ENCODE measurements at places on chromosomes 5 and 9.
A peak's percentile ranks its signal among the peaks of the same experiment; 100 is the strongest.

- no peak for DNase-seq
Measured at GRCh38 chr5:68147659-68148058, 67.9 kb upstream of the PIK3R1 start.

GRCh38 chr9:101139082-101139481 lies 110.6 kb downstream of the PLPPR1 start:
- no peak for DNase-seq

DNA sequence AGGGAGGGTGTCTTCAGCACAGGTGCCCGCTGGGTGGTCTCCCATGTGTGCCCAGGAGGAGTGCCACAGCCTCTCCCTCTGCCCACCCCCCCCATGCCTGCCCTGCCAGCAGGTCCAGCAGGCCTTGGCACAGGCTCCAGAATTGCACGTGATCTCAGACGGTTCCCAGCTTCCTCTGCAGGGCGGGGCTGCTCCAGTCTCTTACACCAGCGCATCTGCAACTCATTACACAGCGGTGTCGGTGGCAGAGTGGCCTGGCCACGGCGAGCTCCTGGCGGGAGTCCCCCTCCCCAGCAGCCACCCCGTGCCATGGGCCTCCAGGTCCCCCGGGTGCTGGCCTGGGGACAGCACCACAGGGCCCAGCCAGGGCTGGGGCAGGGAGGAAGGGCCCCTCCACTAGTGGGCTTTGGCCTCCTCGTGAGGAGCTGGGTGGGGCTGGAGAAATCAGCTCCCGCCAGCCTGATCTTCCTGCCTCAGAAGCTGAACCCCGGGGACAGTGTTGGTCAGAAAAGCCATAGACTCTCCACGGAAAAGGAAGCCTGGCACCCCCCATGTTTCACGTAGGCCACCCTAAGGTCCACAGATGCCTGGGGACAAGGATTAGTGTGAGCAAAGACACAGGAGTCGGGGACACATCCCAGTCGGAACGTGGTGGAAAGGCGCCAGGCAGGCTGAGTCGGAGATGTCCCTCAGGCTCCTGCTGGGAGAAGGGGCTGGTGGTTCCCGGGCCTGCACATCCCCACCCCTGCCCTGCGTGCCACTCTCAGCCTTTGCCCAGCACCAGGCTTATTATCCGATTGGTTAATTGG lies 40.2 kb downstream of the RXRA start:
- peak; percentile 35 for DNase-seq

DNA sequence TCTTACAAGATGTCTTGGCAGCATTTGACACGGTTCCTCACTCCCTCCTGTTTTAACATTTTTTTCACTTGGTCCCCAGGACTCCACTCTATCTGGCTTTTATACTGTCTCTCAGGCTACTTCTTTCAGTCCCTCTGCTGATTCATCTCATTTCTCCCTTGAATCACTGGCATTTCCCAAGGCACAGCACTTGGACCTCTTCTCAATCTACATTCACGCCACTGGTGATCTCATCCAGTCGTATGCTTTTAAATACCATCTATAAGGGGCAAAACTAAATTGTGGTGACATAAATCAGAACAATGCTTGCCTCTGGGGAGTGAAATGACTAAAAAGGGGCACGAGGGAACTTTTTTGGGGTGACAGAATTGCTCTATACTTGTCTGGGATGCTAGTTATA lies 47.1 kb downstream of the MAPKAP1 start:
- DNase-seq, result no peak

- DNase-seq, result no peak
Measured at GRCh38 chr5:21181609-21182125, 1193.7 kb upstream of the CDH18 start.

- no peak for DNase-seq
Measured at GRCh38 chr5:1871441-1871840, 11.3 kb downstream of the IRX4 start.

DNA sequence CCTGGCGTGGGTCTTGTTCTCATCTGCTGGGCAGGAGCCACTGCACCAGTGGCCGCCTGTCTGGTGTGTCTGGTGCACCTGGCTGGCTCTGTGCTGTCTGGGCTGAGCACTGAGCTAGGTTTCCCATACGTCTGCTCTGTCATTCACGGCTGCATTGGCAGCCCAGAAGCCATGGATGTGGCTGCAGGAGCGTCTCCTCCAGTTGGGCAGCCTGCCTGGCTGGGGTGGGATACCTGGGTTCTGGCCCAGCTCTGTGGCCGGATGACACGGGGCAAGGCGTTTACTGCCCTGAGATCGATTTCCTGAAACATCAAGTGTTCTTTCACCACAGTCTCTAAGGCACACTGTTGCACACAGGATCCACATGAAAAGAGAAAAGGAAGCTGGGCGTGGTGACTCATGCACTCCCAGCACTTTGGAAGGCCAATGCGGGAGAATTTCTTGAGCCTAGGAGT lies 25.5 kb upstream of the SLC25A51 start:
- no peak for DNase-seq

- no peak for DNase-seq
Measured at GRCh38 chr5:112951124-112951702, 25.4 kb upstream of the DCP2 start.

DNA sequence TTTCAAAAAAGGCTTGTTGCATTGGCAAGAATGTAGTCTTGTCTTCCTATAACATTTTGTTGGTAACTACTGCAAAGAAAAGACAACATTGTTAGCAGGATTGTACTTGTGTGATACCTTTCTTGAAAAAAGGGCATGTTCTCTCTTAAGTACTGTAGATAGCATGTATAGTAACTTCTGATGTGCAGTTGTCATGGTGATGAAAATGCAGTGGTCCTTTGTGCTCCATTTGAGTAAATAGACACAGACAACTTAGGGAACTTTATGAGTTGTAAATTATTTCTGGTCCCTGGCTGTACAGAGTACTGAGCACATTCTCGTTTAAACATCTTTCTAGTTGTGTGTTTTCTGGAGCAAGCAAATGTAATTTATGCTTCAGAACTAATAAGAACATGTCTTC lies 103.3 kb downstream of the CD180 start:
- DNase-seq, result no peak

DNA sequence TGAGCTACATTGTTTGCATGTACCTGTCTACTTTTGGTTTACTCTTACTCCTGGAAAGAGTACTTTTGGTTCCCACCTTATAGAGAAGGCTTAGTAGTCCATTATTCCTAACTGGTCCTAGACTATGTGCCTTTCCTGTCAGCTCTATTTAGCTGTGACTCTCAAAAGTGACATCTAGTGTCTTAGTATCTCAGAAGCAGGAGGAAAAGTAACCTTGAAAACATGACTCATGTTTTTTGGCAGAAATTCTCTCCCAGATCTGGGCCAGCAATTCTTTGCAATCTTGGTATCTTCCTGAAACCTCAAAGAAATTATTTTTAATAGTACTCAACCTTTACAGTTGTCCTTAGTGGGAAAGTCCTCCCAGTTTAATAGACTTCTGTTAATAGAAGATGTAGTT lies 691.7 kb upstream of the SEMA6A start:
- DNase-seq, result no peak

GRCh38 chr5:157159209-157159751 lies 6.8 kb downstream of the GARIN3 start:
- no peak for DNase-seq

DNA sequence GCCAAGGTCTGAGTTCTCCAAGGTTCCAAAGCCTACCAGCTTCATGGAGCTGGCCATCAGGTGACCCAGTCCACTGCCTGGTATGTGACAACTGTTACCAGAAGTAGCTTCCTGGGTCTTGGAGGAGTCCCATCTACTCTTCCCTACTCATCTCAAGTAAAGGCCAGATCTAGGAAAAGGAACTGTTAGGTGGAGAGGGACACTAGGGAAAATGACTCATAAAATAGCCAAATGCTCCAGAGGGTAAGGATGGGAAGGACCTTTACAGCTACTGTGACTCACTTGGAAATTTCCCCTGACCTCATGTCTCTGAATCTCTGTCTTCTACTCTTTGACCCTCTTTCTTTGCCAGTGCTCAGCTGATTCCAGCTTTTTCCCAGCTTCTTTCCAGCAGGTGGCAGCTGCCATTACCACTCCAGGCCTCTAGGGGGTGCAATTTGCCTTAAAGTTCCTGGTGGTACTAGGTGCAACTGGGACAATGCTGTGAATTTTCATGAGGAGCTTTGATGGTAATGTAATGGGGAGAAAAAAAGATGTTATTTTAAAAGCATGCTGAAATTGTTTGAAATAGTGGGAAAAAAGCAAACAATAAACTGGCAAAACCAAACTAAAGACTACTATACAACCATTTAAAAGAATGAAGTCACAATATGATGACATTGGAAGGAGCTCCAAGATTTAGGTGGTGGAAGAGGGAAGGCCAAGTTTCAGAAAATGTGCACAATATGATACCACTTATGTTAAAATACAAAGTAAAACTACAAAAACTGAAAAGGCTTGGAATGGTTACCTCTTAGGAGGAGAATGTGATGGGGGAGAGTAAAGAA lies 27.1 kb upstream of the MYORG start:
- DNase-seq, result peak; percentile 49

- DNase-seq, result no peak
Measured at GRCh38 chr5:149113669-149114068, 27.6 kb upstream of the ABLIM3 start.

DNA sequence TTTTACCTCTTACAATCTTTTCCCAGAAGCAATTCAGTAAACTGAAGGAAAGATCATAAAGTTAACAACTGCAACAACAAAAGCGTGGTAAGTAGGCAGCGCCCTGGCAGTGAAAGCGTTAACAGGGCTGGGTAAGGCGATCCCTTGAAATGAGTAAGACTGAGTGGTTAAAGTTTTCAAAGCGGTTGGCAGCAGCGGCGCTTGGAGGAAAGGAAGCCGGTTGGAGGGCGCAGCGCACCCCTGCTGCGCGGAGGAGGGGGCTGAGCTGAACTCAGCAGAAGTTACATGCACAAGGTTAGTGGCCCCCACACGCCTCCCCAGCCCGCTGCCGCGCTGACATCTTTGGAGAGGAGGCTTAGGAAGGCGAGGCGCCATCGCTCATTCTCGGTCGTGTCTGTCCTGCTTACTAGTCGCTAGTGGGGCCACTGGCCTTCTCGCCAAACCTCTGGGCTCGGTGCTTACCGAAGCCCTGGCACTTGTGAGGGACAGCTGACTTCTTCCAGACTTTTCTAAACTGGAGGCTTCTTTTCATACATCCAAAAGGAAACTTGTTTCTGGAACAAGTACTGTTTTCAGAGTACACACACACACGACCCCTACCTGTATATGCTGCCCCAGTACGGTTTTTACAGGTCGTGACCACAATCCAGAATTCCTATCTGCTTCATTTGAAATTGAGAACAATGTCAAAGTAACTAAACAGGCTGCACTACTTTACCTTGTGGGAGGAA lies at the start of gene SH3RF2:
SH3RF2 (plus strand) TSS at position 178 of the 731 bp plus-strand sequence. CDS start 1,351 bp downstream, outside the sequence.
- no peak for DNase-seq

GRCh38 chr5:50749873-50750272 lies 83.4 kb downstream of the PARP8 start:
- no peak for DNase-seq

GRCh38 chr5:14313986-14314690 lies 171.0 kb downstream of the TRIO start:
- DNase-seq, result no peak

- DNase-seq, result no peak
Measured at GRCh38 chr5:99122976-99123375, 194.2 kb upstream of the CHD1 start.

DNA sequence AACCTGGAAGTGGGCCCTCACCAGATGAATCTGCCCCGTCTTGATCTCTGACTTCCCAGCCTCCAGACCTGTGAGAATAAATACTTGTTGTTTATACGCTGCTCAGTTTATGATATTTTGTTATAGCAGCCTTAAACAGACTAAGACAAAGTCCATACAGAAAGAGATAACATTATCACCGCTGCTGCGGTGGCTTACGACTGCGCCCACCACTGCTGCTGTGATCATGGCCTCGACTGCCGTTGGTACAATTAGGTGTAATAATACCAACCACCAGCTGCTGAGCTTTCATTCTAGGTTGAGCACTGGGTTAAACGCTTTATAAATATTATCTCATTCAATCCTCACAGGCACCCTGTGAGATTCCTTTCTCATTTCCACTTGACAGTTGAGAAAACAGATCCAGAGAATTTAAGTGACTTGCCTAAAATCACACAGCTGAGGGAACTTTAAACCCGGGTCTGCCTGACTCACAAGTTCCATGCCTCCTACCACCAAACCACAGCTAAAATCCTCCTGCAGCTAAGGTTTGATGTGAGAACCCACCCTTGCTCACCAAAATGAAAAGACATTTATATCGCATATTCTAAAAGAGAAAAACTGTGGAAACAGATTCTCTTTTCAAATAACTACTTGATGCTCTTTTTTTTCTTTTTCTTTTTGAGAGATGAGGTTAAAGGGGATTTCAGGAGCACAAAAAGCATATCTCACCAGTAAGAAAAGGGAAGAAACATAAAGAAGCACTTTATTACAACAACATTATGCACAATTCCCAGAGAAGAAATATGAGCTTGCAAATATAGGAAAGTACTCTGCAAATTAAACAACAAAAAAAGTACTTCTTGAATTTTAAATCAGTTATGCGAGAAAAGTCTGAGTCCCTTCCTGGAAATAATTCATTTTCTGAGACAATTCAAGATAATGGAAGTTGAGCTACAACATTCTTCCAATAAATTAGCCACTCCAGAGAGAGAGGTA lies 23.9 kb downstream of the GOLM1 start:
- DNase-seq, result no peak

DNA sequence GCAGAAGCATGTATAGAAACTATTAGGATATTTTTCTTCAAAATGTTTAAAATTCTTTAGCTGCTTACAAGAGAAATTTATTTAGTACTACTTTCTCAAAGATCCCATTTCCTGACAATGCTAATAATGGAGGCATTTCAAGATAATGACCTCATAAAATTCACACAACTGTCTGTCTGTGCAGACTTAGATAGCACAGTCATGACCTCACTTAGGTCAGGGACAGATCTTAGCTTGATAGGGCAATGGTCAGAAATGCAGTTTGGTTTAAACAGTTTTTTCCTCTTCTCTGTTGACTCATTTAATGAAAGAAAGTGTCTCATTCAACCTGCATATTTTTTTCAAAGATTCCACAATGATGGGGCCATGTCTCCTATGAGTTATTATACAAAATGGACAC lies 128.4 kb downstream of the GRIA1 start:
- no peak for DNase-seq

DNA sequence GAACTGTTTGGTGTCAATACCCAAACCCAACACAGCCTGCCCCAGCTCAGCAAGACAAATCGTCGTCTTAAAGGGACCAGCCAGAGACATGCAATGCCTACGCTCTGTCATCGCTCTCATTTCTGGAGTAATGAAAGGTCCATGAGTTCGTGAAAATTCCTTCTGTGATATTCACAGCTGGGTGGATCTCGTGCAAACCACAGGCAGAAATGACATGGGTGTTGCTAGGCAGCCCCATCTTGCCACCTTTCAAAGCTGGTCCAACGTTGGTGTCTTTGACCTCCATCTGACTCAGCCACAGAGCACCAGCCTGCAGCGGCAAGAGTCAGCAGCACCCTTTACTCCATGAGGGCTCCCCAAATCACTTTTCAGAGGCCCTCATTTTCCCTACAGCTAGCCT lies 215.3 kb downstream of the SLIT3 start:
- no peak for DNase-seq

GRCh38 chr9:14866200-14866749 lies 44.0 kb downstream of the FREM1 start:
- no peak for DNase-seq

GRCh38 chr5:66993882-66994281 lies 202.7 kb downstream of the CD180 start:
- no peak for DNase-seq

- DNase-seq, result peak; percentile 19
Measured at GRCh38 chr9:98380065-98380681, 124.7 kb upstream of the TBC1D2 start.

- no peak for DNase-seq
Measured at GRCh38 chr9:27591093-27591492, 17.8 kb upstream of the C9orf72 start.

Data from HS-27A (cell line).